Bronchial epithelial cell (primary cell): ENCODE measurements at places on chromosomes 4 and X.

DNA sequence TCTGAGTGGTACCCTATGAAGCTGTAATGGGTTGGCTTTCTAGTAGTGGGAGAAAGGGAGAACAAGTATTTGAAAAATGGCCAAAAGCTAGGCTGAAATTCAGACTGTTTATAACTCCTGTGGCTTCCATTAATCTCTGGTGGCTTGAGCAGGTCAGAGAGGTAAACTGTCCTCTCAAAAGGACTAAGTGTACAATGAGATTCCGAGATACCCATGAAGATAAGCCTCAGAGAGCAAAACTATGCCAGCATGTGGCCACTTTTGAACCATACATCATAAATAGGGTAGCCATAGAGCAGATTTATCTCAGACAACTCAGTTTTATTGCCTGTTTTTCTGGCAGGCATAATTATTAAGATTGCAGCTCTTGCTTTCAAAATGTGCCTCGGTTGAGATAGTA lies 89.2 kb downstream of the CHRDL1 start:
- no peak for DNase-seq

DNA sequence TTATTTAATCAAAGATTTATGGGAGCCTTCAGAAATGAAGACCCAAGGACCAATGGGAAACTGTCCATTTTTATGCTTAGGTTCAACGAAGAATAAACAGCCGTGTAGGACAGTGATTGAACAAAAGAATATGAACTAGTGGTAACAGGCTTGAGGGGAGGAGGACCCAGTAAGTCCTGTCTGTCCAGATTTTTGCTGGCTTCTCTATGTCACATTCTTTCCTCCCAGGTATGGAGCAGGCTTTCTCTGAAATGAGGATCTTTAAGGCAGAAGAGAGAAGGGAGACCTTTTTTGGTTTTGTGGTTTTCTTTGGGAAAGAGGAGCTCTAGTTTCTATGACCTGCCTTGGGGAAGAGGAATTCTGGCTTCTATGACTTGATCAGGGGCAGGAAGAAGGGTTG lies 74.1 kb downstream of the BANK1 start:
- DNase-seq: peak; percentile 37

DNA sequence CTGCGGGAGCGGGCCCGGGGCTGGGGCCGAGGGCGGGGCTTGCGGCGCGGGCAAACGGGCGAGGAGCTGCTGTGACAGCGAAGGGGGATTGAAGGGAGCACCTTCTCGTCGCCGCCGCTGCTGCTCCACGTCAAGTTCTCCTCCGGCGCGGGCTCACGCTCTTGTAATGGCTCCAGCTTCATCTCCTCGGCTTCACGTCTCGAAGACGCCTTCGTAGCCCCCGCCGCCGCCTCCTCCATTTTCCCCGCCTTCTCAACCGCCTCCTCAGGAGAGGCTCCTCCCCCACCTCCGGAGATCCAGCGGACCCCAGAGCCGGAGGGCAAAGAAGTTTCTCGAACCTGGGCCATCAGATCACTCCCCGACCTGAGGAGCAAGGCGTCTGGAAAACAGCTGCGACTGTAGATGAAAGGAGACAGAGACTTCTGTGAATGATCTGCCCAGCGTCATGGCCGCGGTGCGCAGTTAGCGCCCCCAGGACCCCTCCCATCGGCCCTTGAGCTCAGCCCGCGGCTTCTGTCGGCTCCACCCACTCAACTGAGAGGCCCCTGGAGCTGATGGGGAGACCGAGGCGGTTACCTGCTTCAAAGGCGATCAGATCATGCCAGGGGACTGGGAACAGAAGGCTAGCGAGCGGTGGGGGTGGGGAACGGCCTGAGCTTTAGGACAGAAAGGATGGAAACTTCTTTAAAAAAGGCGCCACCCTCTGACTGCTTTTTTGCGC lies 895 bp downstream of the USP51 start:
- DNase-seq: peak; percentile 10

DNA sequence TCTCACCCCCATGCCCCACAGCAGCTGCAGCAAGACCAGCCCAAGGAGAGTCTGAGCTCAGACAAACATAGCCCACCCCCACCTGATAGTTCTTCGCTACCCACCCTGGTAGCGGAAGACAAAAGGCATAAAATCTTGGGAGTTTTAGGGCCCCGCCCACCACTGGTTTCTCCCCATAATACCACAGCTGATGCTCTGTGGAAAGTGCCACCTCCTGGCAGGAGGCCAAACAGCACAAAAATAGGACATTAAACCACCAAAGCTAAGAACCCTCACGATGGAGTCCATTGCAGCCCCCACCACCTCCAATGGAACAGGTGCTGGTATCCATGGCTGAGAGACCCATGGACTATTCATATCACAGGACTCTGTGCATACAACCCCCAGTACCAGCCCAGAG lies 226.7 kb downstream of the SNCA start:
- DNase-seq: no peak

GRCh38 chrX:1190596-1191145 lies 21.8 kb downstream of the CRLF2 start:
- DNase-seq: no peak

- DNase-seq: no peak
These were observed 617 bp upstream of the MRFAP1L1 start for GRCh38 chr4:6710282-6710681.

- DNase-seq: peak; percentile 73
These were observed 5.8 kb downstream of the ANOS1 start for GRCh38 chrX:8726031-8726652.
